ENCODE measurements at places on chromosomes 2 and 18.

GRCh38 chr18:34322365-34323289 is 97.9 kb upstream of the NOL4 start:
- DNase-seq: peak; percentile 31

GRCh38 chr2:231682603-231683291 is 25.6 kb upstream of the PTMA start:
- DNase-seq: no peak

GRCh38 chr2:655626-656025 is 21.6 kb downstream of the TMEM18 start:
- no peak for DNase-seq

- no peak for DNase-seq
Observed at GRCh38 chr2:1728821-1729220, 15.5 kb downstream of the PXDN start.

GRCh38 chr18:79553696-79554095 is 125.9 kb upstream of the CTDP1 start:
- DNase-seq: no peak

- DNase-seq: no peak
Observed at GRCh38 chr18:57743008-57743407, 60.1 kb downstream of the ATP8B1 start.

DNA sequence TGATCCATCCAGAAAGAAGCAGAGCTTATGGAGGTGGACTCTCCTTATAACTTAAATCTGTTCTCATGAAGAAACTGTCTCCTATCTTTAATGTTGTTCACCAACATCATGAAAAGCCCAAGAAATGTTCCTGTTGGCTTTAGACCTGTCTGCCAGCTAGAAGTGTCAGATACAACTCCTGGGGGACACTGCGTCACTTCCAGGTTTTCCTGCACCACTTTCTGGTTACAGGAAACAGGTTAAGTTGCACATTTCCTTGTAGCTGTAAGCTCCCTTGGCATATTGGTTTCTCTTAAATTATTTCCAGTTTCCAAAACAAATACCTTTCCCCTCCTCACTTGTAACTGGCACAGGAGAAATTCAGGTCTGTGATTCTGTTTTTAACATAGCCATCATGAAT is 2.9 kb downstream of the CEP68 start:
- no peak for DNase-seq

DNA sequence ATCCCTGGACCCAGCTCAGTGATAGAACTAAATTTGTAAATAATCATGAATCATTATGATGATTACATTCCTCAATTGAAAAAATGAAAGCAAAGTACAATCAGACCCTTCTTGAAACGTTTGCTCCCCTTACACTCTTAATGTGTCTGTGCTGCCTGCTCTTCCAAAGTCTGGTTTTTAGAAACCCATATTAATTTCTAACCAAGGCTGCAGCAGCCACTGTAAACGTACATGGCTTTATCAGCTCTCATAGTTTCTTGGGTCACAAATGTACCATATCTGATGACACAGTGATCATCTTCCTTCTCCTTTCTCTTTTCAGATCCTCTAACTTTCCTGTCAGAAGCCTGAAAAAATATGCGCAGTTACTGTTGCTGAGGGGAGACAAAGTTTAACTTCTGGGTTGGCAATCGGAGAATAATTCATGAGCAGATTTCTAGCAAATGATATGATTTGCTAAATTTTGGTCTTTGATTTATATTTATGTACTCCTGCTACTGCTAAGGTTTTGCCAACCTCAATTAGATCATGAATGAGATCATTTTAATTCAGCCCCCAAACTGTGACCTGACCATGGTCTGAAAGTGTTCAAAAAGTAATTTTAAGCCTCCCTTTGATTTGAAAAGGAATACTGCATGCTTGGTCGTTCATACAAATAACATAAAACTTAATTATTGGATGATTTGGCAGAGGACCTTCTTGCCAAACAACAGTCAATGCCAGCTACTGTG is 12.3 kb downstream of the ZEB2 start:
- no peak for DNase-seq

DNA sequence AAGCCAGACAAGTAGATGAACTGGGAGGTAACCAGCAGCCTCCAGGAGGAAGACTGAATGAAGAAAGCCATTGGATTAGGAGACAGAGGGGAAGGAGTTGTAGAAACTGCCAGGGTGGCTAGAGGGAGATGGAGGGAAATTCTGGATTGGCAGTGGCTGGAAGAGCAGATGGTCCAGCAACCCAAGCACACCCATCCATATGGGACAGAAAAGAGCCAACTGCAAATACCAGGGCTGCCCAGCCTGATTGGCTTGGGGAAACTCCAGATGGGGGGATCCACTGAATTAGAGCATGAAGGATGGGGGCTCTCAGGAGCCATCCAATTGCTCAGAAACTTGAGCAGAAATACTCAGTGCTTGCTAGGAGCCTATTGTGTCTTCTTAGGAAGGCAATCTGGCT is 173.5 kb upstream of the EPB41L3 start:
- no peak for DNase-seq

DNA sequence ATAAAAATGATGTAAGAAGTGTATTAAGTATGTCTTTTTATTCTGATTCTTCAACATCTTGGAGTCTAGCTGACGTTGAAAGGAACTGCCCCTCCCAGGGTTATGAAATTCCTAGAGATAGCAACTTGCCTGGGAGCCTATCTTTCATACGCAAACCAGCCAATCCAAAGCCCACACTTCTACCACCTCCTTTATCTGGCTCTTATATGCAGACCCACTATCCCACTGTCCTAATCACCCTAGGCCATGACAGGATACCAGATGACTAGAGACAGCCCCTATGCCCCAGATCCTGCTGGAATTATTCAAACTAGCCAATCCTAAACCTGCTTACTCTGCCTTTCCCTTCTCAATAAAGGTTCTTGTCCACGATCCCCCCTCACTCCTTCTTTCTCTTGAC is 11.8 kb upstream of the CDC42EP3 start:
- DNase-seq: no peak

DNA sequence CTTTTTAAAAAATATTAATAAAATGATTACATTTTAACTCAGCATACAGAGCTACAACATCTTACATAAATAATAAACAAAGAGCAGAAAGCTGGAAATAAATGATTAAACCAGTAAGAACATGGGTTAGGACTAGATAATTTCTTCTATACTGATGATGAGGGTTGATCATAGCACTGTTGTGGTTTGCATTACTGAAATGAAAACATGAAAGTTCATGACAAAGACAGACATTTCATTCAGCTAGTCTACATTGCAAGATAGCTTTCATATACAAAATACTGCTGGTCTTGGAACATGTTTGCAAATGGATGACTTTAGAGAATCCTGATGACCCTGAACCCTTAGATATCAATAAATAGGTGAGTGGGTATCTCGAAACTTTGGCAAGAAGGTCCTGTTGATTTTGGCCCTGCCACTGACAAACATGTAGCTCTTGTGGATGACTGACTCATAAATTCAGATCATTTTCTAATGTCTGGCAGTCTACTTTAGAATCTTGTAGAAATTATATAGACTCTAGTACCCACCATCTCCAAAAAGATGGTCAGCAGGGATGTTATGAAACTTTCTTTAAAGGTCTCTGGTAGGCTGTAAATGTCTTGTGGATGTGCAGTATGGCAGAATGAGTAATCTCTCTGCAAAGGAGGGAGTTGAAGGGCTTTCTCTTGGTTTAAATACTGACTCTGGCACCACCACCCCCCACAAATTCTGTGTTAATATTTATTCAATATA is 15.5 kb upstream of the CDC42EP3 start:
- no peak for DNase-seq

DNA sequence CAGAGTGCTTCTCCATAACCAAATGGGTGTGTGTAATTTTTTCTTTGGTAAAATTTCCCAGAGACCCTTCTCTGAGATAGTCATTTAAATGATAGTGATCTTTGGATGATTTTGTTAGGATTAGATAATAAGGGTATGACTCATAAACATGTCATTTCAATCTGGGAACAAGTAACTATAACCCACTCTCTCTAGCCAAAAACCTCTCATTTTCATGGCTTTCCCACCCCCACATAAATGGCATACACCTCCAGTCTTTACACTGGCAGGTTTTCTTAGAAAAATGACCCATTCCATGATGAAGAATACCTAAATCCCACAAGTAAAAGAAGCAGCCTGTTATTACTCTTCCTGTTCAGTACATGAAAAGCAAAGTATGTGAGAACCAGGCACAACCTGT is 572.0 kb upstream of the ZEB2 start:
- DNase-seq: no peak

DNA sequence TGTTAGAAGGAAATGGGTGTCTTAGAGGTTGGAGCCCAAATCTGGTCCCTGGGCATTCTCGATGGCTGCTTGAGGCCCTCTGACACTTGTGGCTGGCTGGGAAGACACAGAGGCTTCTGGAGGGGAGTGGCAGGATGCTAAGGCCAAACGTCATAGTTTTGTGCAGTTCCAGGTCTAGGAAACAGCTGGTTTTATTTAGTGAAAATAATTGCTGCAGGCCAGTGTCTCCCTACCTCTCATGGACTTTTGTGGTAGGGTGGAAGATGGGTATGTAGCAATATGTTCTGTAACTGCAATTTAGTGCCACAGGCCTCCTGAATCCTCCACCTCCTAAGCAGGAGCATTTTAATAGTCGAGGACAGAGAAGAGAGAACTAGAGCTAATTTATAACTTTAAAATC is 32.2 kb upstream of the SPRED2 start:
- no peak for DNase-seq

DNA sequence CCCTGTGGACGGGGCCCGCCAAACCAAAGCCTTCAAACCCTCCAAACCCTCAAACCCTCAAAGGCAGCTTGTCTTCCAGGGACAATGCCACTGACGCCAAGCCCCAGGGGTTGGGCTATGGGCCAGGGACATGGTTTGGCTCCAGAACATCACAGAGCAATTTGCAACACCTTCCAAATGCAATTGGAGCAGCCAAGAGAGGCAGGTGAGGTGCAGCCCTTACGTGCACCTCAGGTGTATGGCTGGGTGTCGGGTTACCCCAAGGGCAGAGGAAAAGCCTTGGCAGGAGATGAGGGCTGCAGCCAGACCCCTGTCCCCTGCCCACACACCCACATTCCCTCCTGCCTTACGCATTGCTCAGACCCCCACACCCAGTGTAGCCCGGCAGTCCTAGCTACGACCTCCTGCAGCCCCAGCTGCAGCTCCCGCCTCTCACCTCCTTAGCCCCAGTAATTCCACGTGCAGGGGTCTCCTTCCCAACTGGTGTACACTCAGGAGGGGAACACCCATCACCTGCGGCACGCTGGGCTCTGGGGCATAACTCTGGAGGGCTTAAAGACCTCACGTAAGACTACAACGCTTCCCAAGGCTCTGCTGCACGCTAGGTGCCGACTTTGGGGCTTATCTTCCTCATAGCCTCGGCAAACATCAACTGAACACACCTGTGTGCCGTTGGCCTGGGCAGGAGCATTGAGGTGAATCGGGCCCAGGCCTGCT is 88.7 kb downstream of the TFCP2L1 start:
- no peak for DNase-seq

DNA sequence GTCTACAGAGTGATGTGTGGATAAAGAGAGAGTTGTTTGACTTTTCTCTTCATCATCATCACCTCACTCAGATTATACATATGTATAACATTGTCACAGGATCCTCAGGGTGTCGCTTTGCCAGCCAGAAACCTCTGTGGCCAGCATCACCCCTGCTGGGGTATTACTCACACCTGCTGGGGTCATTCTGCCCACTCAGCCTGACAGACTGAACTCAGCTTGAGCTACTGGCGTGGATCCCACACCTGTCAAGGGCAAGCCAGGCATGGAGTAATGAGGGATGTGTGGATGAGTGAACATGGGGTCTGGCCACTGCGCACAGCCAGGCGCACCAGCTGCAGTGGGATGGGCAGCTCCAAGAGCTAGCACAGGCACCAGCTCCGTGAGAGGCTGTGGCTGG is 870.6 kb downstream of the CBLN2 start:
- DNase-seq: no peak

GRCh38 chr2:190978389-190979053 is 35.5 kb downstream of the STAT1 start:
- DNase-seq: no peak

DNA sequence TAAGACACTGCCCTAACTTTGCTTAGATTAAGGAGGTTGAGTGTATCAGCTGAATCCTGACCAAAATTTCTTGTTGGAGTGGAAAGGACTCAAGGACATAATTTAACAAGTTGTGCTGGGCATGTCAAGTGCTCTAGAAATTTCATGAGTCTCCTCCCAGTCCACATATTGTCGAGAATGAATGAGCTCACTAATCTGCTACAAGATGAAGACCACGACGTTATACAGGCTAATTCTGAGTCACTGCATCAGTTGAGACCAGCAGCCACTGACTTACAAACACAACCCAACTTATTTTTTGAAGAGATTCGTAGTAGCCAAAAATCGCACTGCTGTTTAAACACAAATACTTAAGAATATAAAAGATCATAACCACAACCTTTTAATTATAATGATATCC is 28.7 kb upstream of the SLC8A1 start:
- no peak for DNase-seq

DNA sequence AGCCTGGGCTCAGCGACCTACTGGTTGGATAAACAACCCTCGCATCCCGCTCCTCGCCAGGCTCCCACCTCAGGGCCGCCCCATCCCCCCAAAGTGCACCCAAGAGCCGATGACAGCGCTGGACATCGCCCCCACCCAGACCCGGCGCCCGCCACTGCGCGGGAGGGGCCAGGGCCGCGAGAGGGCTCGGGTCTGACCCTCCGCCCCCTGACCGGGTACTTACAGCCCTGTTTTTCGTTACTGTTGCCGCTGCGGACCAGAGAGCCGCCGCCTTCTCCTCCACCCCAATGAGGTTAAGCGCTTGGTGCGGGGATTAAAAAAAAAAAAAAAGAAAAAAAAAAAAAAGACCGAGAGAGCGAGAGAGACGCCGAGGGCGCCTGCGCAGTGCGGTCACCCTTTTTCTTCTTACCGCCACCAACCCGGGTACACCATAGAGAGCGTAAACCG is at the start of gene CLASP1:
Gene CLASP1 (minus strand): TSS at position 314 of the 447 bp plus-strand sequence. CDS start 43,567 bp downstream, outside the sequence.
- peak; percentile 46 for DNase-seq
